Gastrocnemius medialis (tissue), 4 donors: ENCODE measurements at places on chromosomes 4 and X.

GRCh38 chrX:76202471-76202870 is 29.6 kb downstream of the PBDC1 start:
- no peak for DNase-seq
- H3K4me1 ChIP-seq = no peaks in the 10 kb centered on the region
- H3K4me3 ChIP-seq = no peak overlapping the region
- H3K27me3 ChIP-seq = no peaks in the 10 kb centered on the region
- no peak overlapping the region for H3K27ac ChIP-seq
- H3K36me3 ChIP-seq = no peaks in the 10 kb centered on the region

DNA sequence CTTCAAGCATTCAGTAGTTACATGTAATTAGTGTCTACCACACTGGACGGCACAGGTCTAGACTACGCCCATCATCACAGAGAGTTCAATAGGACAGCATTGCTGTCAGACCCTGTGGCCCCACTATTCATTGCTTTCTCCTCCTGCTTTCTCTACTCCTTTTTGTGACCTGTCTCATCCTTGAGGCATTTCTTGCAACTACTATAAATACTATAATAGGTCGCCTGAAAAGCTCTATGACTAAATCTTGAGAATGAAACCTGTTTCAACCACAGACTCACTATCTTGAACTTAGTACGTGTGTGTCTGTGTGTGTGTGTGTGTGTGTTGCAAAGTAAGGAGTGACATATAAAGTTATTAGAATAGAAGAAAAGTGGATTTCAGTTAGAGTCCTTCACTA is 252.9 kb upstream of the KLF3 start:
- no peak overlapping the region for H3K27ac ChIP-seq
- no peaks in the 10 kb centered on the region for H3K27me3 ChIP-seq
- H3K4me3 ChIP-seq = no peak overlapping the region
- DNase-seq = no peak
- no peaks in the 10 kb centered on the region for H3K36me3 ChIP-seq
- H3K4me1 ChIP-seq = no peaks in the 10 kb centered on the region

GRCh38 chrX:103941201-103941975 is 21.0 kb upstream of the TMSB15B start:
- no peaks in the 10 kb centered on the region for H3K27me3 ChIP-seq
- H3K27ac ChIP-seq = no peak overlapping the region
- no peak for DNase-seq
- no peaks in the 10 kb centered on the region for H3K4me1 ChIP-seq

GRCh38 chr4:163367651-163368050 is 24.0 kb downstream of the NPY5R start:
- no peaks in the 10 kb centered on the region for H3K4me1 ChIP-seq
- H3K36me3 ChIP-seq = no peaks in the 10 kb centered on the region

GRCh38 chr4:148333265-148333664 is 108.9 kb downstream of the NR3C2 start:
- no peaks in the 10 kb centered on the region for H3K27me3 ChIP-seq
- DNase-seq = no peak
- H3K27ac ChIP-seq = no peak overlapping the region
- H3K4me3 ChIP-seq = no peak overlapping the region
- H3K4me1 ChIP-seq = no peaks in the 10 kb centered on the region

- no peak overlapping the region for H3K4me3 ChIP-seq
- no peaks in the 10 kb centered on the region for H3K36me3 ChIP-seq
- H3K27ac ChIP-seq = no peak overlapping the region
- no peaks in the 10 kb centered on the region for H3K4me1 ChIP-seq
Measured at GRCh38 chrX:74800062-74800461, 125.2 kb downstream of the NEXMIF start.

- peaks cover 53% of the 10 kb centered on the region for H3K4me1 ChIP-seq
- H3K27ac ChIP-seq = peak overlapping the region; percentile 74
- H3K4me3 ChIP-seq = peak overlapping the region; percentile 31
- DNase-seq = peak; percentile 48
Measured at GRCh38 chr4:139532947-139533346, 23.1 kb downstream of the SETD7 start.

GRCh38 chrX:48896611-48897011 is 957 bp downstream of the TIMM17B start:
- peaks cover 6% of the 10 kb centered on the region for H3K36me3 ChIP-seq
- DNase-seq = no peak
- peak overlapping the region; percentile 68 for H3K4me3 ChIP-seq
- no peaks in the 10 kb centered on the region for H3K27me3 ChIP-seq
- peak overlapping the region; percentile 95 for H3K27ac ChIP-seq

- no peaks in the 10 kb centered on the region for H3K36me3 ChIP-seq
- no peak overlapping the region for H3K27ac ChIP-seq
- no peaks in the 10 kb centered on the region for H3K27me3 ChIP-seq
- no peaks in the 10 kb centered on the region for H3K4me1 ChIP-seq
- no peak overlapping the region for H3K4me3 ChIP-seq
Measured at GRCh38 chrX:97132664-97133415, 249.1 kb downstream of the RPA4 start.

DNA sequence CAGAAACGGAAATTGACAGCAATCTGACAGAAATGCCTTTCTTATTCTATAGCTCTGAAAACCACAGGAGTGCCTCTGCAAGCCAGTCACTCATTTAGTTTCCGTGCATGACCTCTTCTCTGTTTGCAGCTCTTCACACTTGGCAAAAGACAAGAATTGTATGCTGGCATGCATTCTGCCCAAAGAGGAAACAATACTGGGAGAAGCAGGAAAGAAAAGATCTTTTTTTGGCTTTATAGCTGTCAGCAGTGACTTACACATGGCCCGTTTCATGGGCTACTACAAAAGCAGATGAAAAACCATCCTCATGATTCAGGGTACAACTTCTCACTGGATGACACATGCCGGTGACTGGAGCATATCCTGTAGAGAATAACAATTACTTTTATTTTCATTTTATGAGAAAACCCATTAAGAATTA is 249.4 kb downstream of the ADAMTS3 start:
- no peak overlapping the region for H3K4me3 ChIP-seq
- H3K27me3 ChIP-seq = no peaks in the 10 kb centered on the region
- no peaks in the 10 kb centered on the region for H3K4me1 ChIP-seq
- no peak overlapping the region for H3K27ac ChIP-seq
- no peak for DNase-seq

GRCh38 chr4:882646-883045 is 49.5 kb downstream of the GAK start:
- H3K4me1 ChIP-seq = no peaks in the 10 kb centered on the region
- H3K36me3 ChIP-seq = no peaks in the 10 kb centered on the region
- H3K27me3 ChIP-seq = no peaks in the 10 kb centered on the region
- H3K4me3 ChIP-seq = no peak overlapping the region
- no peak for DNase-seq

DNA sequence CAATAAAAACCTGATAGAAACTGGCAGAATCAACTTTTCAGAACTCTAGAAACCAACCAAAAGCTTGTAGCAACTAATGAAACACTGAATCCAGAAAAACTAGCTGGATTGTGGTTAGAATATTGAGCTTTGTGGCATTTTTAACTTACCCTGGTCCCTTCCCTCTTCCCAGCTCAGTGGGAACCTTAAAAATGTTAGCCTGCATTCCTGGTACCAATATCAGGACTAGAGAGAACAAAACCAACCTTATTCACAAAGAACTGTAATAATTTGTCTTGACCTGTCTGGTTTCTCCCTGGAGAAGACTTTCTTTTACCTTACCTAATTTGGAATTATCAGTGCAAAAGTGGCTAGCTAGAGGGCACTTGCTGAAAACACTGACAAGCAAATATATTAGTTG is 21.2 kb downstream of the SH3D19 start:
- H3K4me3 ChIP-seq = no peak overlapping the region
- H3K4me1 ChIP-seq = peaks cover 14% of the 10 kb centered on the region
- no peaks in the 10 kb centered on the region for H3K27me3 ChIP-seq
- H3K36me3 ChIP-seq = no peaks in the 10 kb centered on the region
- peak overlapping the region; percentile 28 for H3K27ac ChIP-seq

DNA sequence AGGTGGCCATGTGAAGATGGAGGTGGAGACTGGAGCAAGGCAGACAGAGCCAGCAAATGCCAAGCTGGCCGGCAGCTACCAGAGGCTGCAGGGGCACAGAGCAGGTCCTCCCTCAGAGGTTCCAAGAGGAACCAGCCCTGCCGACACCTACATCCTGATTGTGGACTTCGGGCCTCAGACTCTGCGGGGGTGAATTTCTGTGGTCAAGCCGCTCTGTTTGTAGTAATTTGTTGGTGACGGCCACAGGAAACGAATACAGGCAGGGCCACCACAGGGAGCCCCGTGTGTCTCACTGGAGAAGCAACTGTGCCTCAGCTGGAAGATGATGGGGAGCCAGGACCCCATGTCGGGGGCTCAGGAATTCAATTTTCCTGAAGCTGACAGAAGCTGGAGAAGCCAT is 28.3 kb downstream of the ZFYVE28 start:
- DNase-seq = no peak
- no peak overlapping the region for H3K27ac ChIP-seq
- H3K27me3 ChIP-seq = no peaks in the 10 kb centered on the region
- no peak overlapping the region for H3K4me3 ChIP-seq
- peaks cover 12% of the 10 kb centered on the region for H3K4me1 ChIP-seq

GRCh38 chr4:86242677-86243076 is 117.2 kb downstream of the MAPK10 start:
- no peak overlapping the region for H3K4me3 ChIP-seq
- H3K4me1 ChIP-seq = no peaks in the 10 kb centered on the region
- no peaks in the 10 kb centered on the region for H3K27me3 ChIP-seq
- H3K36me3 ChIP-seq = no peaks in the 10 kb centered on the region
- no peak overlapping the region for H3K27ac ChIP-seq

- no peak for DNase-seq
- no peak overlapping the region for H3K4me3 ChIP-seq
- no peaks in the 10 kb centered on the region for H3K27me3 ChIP-seq
- no peaks in the 10 kb centered on the region for H3K36me3 ChIP-seq
- no peak overlapping the region for H3K27ac ChIP-seq
Measured at GRCh38 chrX:40383969-40384368, 196.8 kb upstream of the ATP6AP2 start.

GRCh38 chr4:22496165-22496813 is 19.6 kb downstream of the ADGRA3 start:
- no peak overlapping the region for H3K27ac ChIP-seq
- no peaks in the 10 kb centered on the region for H3K36me3 ChIP-seq
- H3K4me1 ChIP-seq = peaks cover 30% of the 10 kb centered on the region
- DNase-seq = no peak
- H3K4me3 ChIP-seq = no peak overlapping the region
- H3K27me3 ChIP-seq = no peaks in the 10 kb centered on the region

GRCh38 chr4:24519649-24520048 is 64.7 kb downstream of the DHX15 start:
- H3K27me3 ChIP-seq = no peaks in the 10 kb centered on the region
- H3K4me1 ChIP-seq = peaks cover 16% of the 10 kb centered on the region
- no peak for DNase-seq

DNA sequence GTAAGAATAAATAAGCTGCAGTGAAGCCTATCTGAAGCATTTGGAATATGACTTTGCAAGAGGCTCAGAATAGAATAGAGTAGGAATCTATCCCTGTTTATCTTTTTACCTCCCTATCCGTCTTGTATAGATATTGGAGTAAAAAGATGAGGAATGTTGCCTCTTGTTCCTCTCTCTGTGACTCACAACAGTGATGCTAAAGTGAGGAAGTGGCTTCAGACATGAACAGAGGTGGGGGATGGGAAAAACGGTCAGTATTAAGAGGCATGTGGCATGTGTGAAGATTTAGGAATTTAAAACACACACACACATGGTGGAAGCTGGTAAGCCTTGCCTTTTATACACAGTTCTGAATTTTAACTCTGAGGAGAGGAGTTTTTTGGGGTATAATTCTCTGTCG is 3.8 kb upstream of the DCAF4L1 start:
- H3K27me3 ChIP-seq = no peaks in the 10 kb centered on the region
- no peak for DNase-seq
- peaks cover 13% of the 10 kb centered on the region for H3K4me1 ChIP-seq
- H3K27ac ChIP-seq = no peak overlapping the region

DNA sequence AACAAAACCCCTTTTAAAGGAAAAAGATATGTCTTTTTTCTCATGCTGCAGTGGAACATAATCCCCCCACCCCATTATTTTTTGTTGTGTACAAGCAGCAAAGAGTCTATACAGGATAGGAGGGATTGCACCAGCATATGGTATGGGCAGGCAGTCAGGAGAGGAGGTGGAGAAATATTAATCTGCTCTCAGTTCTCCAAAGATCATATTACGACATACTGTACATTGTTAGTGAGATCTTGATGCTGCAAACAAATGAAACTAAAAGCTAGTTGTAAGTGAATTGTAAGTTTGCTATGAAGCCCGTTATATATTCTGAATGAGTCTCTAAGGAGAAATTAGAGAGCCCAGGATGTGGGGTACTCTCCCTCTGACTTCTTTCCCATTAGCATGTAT is 75.3 kb downstream of the RAPGEF2 start:
- DNase-seq = no peak
- no peak overlapping the region for H3K4me3 ChIP-seq
- peak overlapping the region; percentile 48 for H3K27ac ChIP-seq
- H3K27me3 ChIP-seq = no peaks in the 10 kb centered on the region

DNA sequence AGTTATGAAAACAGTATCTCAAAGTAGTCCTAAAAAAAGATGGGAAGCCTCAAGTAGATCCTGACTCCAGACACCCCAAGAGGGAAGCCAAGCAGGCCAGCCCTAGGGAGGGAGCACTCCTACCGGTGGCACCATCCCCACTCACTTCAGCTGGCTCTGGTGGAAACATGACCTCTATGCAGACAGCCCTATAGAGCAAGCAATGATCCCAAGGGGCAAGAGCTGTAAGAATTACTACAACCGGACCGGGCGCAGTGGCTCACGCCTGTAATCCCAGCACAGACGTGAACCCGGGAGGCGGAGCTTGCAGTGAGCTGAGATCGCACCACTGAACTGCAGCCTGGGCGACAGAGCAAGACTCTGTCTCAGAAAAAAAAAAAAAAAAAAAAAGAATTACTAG is 5.7 kb downstream of the LETM1 start:
- H3K36me3 ChIP-seq = peaks cover 14% of the 10 kb centered on the region
- DNase-seq = no peak
- H3K27ac ChIP-seq = no peak overlapping the region

DNA sequence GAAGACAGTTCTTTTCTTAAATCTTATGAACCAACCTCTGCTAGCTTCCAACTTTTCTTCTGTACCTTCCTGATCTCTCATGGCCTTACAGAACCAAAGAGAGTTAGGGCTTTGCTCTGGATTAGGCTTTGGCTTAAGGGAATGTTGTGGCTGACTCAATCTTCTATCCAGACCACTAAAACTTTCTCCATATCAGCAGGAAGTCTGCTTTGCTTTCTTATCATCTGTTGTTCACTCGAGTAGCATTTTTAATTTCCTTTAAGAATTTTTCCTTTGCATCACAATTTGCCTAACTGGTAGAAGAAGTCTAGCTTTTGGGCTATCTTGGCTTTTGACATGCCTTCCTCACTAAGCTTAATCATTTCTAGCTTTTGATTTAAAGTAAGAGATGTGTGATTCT is 167.0 kb downstream of the TBCK start:
- H3K27me3 ChIP-seq = no peaks in the 10 kb centered on the region
- H3K4me1 ChIP-seq = no peaks in the 10 kb centered on the region
- no peak overlapping the region for H3K27ac ChIP-seq
- no peak for DNase-seq
- no peak overlapping the region for H3K4me3 ChIP-seq

GRCh38 chr4:57633212-57633859 is 523.2 kb upstream of the IGFBP7 start:
- H3K4me1 ChIP-seq = no peaks in the 10 kb centered on the region
- H3K4me3 ChIP-seq = no peak overlapping the region
- no peak for DNase-seq
- H3K36me3 ChIP-seq = no peaks in the 10 kb centered on the region
